Hippocampal formation (tissue), 2 donors: ENCODE measurements at places on chromosomes 16 and 17.
A peak's percentile ranks its signal among the peaks of the same experiment; 100 is the strongest.

- DNase-seq, result no peak
These were observed 19.6 kb downstream of the COG7 start for GRCh38 chr16:23433261-23433920.

DNA sequence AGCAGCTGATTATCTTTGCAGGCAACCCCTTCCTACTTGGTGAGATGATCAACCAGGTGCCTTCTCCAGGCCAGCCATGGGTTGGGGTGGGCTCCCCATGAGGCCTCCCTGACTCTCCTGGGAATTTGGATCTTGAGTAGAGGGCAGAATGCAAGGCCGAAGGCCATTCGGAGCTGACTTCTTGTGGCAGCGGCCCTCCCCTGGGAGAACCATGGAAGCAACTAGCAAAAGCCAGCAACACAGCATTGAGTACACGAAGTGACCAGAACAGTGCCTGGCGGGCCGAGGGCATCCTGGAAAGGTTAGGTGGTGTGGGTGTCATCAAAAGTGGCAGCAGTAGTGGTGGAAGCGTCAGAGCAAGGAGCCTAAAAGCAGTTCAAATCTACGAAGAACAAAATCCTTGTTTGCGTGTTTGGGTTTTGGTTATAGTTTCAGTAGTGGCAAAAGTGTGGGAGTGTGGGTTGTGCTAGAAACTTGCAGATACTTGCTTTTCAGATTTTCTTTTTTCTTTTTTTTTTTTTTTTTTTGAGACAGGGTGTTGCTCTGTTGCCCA lies 2.0 kb upstream of the ALDH3A1 start:
- DNase-seq, result no peak

DNA sequence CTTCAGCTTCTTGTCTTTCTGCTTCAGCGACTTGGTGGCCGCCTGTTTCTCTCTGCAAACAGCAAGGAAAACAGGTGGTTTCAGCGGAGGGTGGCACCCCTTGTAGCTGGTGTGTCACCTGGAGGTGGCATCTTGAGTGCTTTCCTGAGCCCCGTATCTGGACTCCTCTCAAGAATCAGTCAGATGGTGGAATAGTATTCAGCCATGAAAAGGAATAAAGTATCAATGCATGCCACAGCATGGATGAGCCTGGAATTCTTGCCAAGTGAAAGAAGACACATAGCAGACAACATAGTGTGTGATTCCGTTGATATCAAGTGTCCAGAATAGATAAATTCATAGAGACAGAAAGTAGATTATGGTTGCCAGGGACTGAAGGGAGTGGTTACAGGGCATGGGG lies 65.2 kb downstream of the NDE1 start:
- no peak for DNase-seq

- peak; percentile 29 for DNase-seq
These were observed 22.7 kb downstream of the USP22 start for GRCh38 chr17:21019976-21020586.

DNA sequence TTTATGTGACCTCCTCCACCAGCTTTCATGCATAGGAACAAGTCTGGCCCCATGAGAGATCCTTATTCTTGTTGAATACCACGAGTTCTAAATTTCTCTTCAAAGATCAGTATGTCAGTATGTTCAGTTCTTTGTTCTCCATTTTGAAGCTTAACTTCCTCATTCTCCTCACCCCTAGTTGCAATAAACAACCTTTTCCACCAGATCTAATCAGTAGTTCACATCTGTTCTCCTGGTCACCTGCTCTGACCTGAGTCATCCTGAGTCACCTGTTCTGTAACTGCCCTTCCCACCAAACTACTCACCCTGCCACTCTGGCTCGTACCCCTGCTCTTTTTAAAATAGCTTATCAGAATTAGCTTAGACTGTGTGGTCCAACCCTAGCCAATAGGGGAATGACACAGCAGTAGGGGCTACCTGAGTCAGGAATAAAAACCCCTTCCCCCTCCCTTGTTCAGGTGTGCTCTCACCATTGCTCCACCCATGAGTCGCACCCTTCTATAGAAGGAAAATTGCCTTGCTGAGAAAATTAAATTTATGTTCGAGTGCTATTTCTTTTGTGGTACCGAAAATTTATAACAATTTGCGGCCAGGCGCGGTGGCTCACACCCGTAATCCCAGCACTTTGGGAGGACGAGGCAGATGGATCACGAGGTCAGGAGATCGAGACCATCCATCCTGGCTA lies 94.6 kb downstream of the EMP2 start:
- no peak for DNase-seq

DNA sequence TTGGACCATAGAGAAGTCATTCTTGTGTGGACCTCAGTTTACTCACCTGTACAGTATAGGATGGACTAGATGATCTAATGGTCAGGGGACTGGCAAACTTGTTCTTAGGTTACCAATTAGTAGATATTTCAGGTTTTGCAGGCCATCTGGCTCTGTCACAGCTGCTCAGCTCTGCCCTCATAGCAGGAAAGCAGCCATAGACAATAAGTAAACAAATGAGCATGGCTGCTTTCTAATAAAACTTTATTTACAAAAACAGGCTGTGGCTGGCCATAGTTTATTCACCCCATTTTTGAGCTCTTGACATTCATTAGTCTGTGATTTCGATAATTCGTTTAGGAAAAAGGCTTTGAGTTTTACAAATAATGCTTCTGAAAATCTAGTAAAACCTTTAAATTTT lies 12.7 kb downstream of the BPTF start:
- no peak for DNase-seq

GRCh38 chr16:89863741-89864526 lies 9.5 kb upstream of the TCF25 start:
- DNase-seq, result no peak

- no peak for DNase-seq
These were observed 6.8 kb downstream of the CBX4 start for GRCh38 chr17:79832218-79833109.

GRCh38 chr17:14201988-14202380 lies 34.7 kb downstream of the CDRT15 start:
- DNase-seq, result no peak

DNA sequence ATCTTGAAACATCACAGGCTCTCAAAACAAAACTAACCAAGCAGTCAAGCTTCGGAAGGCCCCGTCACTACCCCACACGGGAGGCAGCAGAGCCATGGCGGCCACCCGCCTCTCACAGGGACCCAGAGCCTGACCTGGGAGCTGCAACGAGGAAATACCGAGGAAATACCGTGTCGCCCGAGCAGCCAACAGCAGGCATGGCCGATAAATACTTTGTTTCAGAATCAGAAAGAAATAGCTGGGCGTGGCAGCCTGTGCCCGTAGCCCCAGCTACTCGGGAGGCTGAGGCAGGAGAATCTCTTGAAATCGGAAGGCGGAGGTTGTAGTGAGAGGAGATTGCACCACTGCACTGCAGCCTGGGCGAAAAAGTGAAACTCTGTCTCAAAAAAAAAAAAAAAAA lies 6.9 kb downstream of the LMF1 start:
- DNase-seq, result no peak

DNA sequence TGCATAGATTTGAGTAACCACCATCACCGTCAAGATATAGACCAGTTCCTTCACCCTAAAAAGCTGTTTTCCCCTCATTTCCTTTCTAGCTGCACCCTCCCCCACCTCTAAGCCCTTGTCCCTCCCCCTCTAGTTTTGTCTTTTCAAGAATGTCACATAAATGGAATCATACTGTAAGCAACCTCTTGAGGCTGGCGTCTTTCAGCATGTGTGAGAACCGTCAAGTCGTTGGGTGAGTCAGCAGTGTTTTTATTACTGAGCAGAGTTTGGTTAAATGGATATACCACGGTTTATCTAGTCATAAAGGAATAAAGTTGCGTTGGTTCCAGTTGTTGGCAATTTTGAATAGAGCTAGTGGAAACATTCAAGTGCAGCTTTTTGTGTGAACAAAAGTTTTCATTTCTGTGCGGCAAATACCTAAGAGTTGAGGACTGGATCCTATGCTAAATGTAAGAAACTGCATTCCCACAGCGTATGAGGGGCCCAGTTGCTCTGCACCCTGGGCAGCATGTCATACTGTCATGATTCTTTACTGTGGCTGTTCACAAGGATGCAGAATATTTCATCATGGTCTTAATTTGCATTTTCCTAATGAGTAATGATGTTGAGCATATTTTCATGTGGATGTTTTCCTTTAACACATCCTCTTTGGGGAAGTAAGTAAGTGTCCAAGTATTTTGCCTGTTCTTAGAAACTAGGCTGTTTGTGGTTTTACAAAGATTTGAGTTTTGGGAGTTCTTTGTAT lies 264.3 kb downstream of the CPPED1 start:
- DNase-seq, result no peak
